ENCODE measurements at places on chromosomes 3 and 15.

- DNase-seq: no peak
Observed at GRCh38 chr3:56118968-56119367, 349.3 kb downstream of the ERC2 start.

- no peak for DNase-seq
Observed at GRCh38 chr15:76576523-76577279, 240.1 kb downstream of the ISL2 start.

- DNase-seq: no peak
Observed at GRCh38 chr3:52568069-52568468, 31.7 kb downstream of the UQCC5 start.

GRCh38 chr3:52537165-52537620 is 788 bp downstream of the UQCC5 start:
- DNase-seq: no peak

DNA sequence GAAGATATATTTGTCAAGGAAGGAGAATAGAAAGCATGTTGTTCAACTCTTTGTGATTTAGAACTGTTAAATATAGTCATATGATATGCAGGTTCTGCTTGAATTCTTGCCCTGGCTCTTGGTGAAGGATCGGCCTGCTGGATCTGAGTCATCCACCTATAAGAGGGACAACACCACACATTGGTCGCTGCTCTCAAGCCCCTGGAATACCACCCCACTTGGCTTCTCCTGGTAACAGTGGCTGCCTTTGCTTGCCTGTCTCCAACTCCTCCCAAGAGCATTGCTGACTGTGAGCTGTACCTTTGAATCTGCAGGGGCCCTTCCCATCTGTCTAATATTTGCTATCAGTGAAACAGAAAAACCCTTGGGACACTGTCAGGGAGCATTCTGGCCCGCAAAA is 78.9 kb upstream of the DGKG start:
- no peak for DNase-seq

GRCh38 chr15:64891561-64891960 is 20.1 kb upstream of the ANKDD1A start:
- DNase-seq: no peak

DNA sequence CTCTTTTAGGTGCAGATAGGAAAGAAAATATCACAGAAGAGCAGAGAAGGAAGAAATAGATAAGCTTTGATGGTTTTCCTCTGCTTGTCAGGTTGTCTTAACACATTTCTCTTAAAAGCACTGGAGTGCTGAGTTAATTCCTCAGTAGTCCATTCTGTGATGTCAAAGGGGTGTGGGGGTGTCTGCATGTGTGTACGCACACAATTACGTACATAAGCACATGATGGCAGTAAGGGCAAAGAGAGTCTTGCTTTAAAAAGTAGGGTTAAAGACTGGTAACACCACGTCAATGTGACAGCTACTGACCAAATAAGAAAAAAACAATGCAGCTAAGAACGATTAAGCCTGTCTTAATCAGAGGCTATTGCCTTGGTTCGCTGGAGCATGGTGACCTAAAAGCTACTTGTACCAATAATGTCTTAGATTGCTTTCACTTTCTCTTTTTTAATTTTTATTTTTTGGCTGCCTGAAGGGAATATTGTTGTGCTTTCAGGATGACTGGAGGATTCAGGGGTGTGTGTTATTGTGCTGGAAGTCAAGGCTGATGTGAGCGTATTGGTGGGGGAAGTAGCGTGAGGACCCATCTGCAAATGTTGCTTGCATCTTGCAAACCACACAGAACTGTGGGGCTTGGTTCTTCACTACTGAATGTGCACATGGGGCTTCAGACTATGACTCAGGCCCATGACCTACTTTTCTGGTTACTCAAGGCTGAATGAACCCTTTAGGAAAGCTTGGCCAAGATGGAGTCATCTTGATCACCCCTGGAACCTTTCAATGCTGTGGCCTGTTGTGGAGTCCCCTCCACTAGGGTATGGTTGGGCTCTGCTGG is 417.8 kb upstream of the TPM1 start:
- no peak for DNase-seq

- DNase-seq: no peak
Observed at GRCh38 chr15:39781147-39781966, 1.3 kb downstream of the FSIP1 start.

DNA sequence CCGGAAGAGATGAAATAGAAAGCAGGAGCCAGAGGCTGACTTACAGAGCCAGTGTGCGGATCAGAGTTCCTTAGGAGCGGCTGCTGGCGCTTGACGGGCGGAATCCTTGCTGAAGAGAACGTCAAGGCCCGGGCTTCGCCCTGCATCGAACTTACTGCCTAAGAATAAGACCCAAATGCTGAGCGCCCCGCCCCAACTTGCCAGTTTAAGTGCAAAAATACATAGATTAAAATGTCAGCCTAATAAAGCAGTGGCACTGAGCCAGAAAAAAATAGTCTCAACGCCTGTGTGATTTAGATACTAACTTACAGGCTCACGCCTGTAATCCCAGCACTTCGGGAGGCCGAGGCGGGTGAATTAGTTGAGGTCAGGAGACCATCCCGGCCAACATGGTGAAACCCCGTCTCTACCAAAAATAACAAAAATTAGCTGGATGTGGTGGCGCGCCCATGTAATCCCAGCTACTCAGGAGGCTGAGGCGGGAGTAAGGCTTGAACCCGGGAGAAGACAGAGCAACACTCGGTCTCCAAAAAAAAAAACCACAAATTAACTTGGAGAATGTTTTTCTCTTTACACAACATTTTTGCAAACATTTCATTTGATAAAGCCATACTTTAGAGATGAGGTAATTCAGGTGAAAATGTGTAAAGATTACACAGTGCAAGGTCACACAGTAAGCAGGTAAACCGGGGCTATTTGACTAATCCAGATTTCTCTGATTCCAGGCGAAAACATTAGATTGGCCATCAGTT is 1.2 kb upstream of the UBP1 start:
- no peak for DNase-seq

DNA sequence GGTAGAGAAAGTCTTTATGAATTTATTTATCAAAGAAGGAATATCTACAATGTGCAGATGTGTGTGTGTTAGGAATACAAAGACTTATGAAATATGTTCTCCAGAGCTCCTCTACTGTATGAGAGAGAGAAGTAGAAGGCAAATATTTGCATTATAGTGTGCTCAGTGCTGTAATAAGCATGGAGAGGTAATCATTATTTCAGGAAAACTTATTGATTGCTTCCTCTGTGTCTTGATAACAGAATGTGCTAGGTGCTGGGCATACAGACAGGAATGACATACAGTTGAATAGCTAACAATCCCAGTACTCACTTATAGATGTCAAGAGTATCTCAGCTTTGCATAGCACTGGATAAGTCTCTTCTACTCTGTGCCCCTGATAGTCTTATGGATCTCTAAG is 30.2 kb downstream of the ATG7 start:
- peak; percentile 63 for DNase-seq

- DNase-seq: no peak
Observed at GRCh38 chr15:52013151-52013791, 5.7 kb upstream of the MAPK6 start.

DNA sequence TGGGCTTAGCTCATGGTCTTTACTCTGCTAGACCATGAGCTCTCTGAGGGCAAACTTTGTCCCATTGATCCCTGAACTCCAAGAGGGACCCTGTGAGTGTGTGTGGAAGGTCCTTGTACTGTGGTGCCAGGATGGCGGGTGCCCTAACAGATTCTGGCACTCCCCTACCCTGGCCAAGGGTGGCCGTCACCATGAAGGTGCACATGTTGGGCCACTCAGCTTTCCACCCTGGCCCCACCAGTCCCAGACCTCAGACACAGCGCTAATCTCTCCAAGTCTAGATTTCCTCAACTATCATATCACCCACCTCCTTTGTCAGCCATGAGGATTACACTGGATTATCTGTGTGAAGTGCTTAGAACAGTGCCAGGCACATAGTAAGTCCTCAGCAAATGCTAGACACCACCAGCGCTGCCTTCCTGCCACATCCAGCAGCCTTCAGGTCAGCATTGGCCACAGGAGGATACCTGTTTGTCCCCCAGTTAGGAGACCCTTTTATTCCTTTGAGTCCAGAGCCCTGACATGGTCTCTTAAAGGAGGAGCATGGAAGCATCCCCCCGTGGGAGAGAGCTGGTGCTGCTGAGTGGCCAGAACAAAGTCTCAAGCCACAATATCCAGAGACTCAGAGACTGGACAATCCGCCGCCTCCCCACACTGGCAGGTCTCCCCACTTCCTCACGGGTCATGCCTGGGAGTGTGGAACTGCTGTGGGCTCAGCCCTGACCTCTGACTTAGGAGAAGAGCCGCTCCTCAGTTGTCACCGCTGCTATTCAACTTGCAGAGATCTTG is 44.5 kb upstream of the SLCO2A1 start:
- no peak for DNase-seq

DNA sequence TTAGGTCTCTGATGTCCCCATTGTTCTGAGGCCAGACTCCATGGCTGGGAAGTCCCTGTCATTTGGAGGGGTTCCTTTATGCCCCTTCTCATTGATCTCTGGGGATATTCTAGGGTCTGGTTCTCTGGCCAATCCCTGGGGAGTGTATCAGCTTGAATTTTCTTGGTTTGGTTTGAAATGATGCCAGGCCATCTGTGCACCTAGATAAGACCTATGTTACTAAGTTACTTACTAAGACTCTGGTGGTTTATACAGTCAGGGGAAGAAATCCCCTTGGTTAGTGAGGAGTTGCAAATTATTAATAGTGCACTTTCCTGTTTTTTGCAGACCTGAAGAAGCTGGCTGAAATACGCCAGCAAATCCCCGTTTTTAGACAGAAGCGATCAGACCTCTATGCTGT is 20.3 kb downstream of the NIT2 start:
- DNase-seq: no peak

DNA sequence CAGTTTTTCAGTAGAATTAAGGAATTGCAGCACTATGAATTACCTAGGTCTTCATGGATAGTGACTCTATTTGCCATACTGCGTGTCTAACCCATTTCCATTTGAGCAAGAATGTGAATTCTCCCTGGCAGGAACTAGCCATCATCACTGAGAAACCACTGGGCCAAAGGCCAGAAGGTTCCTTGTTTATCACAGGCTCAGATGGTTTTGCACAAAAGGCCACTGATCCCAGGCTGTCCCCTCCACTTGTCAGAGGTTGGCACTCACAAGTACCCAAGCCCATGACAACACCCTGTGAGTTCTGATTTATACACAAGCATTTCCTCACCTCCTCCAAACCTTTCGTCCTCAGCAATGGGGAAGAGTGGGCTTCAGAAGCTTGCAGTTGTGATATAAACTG is 131.8 kb downstream of the FOXB1 start:
- no peak for DNase-seq

DNA sequence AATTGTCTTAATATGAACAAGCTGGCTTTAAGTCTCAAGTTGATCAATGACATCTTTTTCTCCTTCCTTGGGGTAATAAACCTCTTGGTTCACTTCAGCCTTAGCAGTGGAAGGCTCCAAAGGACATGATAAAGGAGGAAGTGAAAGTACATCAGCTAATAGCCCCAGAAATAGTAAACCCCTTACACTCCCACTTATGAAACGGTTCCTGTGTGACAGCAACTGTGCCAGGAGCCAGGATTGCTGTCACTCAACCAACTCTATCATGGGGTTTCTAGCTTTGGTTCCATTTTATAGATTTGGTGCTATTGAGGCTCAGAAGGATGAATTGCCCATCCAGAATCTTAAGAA is 216.7 kb downstream of the ABHD5 start:
- no peak for DNase-seq

- DNase-seq: no peak
Observed at GRCh38 chr3:150142936-150143335, 172.2 kb upstream of the PFN2 start.

- no peak for DNase-seq
Observed at GRCh38 chr3:29503958-29504357, 223.1 kb downstream of the RBMS3 start.

GRCh38 chr3:123343296-123344174 is 105.4 kb downstream of the ADCY5 start:
- DNase-seq: no peak

DNA sequence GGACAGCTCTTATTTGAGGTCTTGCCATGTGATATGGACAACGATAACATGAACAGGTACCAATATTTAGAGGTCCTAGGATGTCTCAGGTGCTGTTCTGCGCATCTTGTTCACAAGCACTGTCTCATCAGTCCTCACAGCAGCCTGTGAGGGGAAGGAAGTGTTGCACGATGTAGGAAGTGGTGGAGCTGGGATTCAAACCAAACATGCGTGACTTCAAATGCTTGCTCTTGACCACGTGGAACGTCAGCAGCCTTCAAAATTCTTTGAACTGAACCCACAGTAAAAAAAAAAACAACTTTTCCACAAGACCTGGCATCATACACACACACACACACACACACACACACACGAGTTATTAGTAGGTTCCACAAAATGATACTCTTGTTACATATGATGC is 153.4 kb upstream of the SMAD3 start:
- DNase-seq: no peak

- DNase-seq: no peak
Observed at GRCh38 chr3:161630794-161631193, 134.2 kb downstream of the OTOL1 start.

DNA sequence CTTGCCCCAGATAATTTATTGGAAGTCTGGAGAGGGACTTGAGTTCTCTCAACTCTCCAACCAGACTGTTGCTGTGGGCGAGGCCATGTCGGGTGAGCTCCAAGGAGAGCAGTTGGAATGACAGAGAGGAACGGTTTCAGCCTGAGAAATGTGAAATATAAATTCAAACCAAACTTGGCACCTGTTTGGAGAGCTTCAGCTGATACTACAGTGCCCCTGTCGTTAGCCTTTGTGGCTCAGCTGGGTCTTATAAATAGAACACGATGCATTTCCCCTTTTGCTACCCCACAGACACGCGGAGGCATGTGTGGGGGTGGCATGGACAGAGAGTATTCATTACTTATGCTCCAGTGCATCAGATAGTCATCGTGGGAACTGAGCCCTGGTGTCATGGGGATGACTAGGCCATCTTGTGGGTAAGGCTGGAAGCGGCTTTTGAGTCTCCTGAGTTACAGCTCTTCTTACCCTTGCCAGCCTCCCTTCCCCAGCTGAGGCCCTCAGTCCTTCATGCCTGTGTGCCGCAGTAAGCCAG is 15.6 kb downstream of the SMAD3 start:
- no peak for DNase-seq

GRCh38 chr3:140441006-140441405 is 236.9 kb upstream of the TRIM42 start:
- no peak for DNase-seq

- no peak for DNase-seq
Observed at GRCh38 chr15:51672155-51672687, 9.1 kb upstream of the SCG3 start.

- no peak for DNase-seq
Observed at GRCh38 chr3:168051070-168051469, 44.7 kb downstream of the GOLIM4 start.

GRCh38 chr3:128489927-128490649 is 2.9 kb downstream of the GATA2 start:
- peak; percentile 95 for DNase-seq

- no peak for DNase-seq
Observed at GRCh38 chr3:173893066-173893465, 495.5 kb downstream of the NLGN1 start.

DNA sequence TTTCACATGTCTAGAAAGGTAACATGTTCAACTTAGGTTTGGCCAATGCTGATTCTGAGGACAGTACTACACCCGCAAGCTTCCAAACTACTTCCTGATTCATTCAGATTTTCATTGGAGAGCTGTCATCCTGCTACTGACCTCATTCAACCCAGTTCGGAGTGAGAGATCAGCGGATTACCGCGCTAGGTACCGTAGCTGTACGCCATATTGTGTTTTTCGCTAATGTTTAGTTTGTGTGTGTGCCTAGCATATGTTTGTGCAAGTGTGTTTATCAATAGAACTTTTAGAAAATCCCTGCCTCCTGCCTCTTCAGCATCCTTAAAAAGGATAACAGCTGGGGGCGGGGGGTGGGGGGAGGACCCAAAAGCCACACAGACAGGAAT is 1.1 kb downstream of the ZBTB20 start:
- DNase-seq: peak; percentile 43
